ENCODE measurements at places on chromosomes 7 and 10.

DNA sequence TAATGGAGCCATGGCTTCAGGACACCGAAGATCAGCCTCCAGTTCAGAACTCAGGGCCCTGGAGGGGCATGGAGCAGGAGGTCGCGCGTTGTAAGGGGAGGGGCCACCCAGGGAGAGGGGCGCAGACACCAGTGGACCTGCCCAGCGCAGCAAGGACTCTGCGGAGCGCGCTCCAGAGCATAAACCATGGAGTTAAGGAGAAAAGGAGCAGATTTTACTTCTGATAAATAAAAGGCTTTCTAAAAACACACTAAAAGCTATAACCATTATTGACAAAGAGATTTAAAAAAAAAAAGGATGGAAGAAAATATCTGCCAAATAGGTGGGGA is 10.5 kb downstream of the CALY start:
- DNase-seq: no peak

GRCh38 chr7:7122033-7122478 is 60.3 kb upstream of the C1GALT1 start:
- no peak for DNase-seq

GRCh38 chr7:157464111-157464970 is 127.5 kb downstream of the DNAJB6 start:
- DNase-seq: no peak

GRCh38 chr10:24951201-24952142 is 934 bp downstream of the PRTFDC1 start:
- no peak for DNase-seq

DNA sequence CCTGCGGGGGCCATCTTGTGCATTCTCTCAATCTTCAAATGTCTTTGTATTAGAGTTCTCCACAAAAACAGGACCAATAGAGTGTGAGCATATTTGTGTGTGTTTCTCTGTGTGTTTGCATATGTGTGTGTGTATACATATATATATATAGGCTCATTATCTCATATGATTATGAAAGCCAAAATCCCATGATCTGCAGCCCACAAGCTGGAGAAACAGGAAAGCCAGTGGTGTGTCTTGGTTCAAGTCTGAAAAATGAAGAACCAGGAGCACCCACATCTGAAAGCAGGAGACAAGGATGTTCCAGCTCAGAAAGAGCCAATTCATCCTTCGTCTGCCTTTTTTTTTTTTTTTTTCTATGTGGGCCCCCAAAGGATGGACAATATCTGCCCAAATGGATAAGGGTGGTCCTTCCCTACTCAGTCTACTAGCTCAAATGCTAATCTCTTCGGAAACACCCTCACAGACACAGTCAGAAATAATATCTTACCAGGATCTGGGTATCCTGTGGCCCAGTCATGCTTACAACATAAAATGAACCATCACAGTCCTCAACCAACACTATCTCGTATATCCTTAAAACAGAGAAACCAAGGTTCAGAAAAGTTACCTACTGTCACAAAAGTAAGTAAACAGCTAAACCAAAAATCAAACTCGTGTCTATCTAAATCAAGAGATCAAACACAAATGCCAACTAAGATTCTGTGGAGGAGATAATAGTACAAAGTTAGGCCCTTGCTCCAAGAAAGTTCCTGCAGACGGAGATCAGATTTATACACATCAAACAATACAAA is 141.9 kb downstream of the JMJD1C start:
- DNase-seq: no peak

- DNase-seq: no peak
Measured at GRCh38 chr10:13767676-13768178, 181.0 kb downstream of the PRPF18 start.

- no peak for DNase-seq
Measured at GRCh38 chr7:43112459-43112940, at the start of gene HECW1. Gene HECW1 (plus strand): TSS chr7:43112647. CDS start chr7:43243906, 131,259 bp downstream.

DNA sequence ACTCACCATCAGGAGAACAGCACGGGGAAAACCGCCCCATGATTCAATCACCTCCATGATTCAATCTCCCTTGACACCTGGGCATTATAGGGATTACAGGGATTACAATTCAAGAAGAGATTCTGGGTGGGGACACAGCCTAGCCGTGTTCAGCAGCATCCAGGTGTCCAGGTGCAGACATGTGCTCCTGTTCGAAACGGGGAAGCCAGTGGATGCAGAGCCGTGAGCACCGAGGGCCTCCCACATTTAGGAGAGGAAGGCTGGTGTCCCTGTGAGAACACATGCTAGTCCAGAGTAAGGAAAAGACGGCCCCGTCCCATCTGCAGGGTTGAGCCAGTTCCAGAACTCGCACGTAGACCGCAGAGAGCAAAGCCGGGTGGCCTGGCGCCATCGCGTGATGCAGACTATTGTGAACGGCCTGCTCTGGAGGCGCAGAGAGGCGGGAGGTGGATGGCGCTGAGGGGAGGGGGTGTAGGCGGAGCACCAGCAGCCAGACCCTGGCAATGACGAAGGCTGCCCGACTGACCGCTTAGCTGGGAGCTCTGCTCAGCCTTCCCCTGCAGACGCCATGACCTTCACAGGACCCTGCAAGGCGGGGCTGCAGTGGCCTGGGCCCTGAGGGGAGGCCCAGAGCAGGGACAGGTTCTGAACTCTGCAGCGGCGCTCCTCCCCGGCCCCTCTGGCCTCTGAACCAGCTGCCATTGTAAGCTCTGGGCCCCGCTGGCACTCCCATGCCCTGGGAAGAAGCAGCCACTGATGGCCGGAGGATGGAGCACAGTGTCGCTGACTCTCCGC is 141.6 kb upstream of the TCERG1L start:
- DNase-seq: no peak

- no peak for DNase-seq
Measured at GRCh38 chr7:156157409-156158012, 345.2 kb upstream of the SHH start.

GRCh38 chr7:44972562-44972961 is 6.3 kb downstream of the MYO1G start:
- no peak for DNase-seq

DNA sequence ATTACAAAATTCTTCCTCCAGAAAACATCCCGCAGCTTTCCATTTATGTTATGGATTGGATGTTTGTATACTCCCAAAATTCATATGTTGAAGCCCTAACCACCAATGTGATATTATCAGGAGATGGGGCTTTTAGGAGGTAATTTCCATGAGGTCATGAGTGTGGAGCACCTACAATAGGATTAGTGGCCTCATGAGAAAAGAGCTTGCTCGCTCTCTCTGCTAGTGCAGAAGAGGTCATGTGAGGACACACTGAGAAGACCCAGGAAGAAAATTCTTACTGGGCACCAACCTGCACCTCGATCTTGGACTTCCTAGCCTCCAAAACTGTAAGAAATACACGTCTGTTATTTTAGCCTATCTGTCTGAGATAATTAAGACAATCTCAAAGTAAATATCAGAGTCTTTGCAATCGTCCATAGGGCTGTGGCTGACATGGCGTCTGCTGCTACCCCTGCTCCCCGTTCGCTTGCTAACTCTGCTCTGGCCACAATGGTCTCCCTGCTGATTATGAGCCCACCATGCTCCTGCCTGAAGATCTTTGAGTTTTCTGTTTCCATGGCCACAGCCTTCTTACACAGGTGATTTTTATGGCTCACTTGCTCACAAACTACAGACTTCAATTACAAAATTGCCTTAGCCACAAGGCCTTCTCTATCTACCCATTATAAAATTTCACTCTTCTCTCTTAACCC is 333.3 kb downstream of the CACNA2D1 start:
- DNase-seq: no peak

DNA sequence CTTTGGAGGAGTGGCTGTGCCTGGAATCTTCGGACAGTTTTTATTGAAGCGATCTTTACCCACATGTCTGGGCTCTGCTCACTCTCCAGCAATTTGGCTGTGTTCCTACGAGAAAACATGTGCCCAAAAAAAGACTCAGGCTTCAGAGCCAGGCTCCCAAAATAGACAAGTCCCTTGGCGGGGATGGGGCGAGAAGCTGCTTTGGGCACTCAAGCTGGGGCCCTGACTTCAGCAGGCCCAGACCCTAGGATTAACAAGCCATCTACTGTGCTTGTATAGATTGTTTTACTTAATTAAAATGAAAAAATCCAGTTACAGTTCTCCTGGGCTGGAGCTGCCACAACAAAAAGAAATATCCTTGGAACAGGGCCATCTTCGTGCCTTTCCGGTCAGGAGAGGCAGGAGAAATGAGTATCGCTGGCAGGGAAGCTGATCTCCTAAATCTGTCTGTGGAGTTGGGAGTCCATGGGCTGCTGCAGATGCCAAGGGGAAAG is 51.4 kb upstream of the PDCD4 start:
- no peak for DNase-seq

GRCh38 chr7:94584113-94584512 is 71.8 kb downstream of the SGCE start:
- no peak for DNase-seq

GRCh38 chr10:60299961-60300883 is 89.5 kb downstream of the ANK3 start:
- no peak for DNase-seq

DNA sequence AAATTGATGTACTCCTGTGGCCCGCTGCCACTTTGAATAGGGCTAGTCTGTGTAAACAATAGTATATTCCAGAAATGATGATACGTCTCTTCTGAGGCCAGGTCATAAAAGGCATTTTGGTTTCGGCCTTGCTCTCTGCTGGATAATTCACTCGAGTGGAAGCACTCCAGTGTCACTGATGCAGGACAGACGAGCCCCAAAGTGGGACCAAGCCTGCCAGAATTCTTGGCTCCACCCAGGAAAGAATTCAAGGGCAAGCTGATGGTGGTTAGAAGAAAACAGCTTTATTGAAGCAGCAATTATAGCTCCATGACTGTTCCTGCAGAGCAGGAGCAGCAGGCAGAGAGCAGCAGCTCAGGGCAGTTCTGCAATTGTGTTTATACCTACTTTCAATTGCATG is 717.6 kb downstream of the GRM8 start:
- DNase-seq: no peak

- DNase-seq: no peak
Measured at GRCh38 chr10:78475437-78475836, 441.8 kb downstream of the RPS24 start.

DNA sequence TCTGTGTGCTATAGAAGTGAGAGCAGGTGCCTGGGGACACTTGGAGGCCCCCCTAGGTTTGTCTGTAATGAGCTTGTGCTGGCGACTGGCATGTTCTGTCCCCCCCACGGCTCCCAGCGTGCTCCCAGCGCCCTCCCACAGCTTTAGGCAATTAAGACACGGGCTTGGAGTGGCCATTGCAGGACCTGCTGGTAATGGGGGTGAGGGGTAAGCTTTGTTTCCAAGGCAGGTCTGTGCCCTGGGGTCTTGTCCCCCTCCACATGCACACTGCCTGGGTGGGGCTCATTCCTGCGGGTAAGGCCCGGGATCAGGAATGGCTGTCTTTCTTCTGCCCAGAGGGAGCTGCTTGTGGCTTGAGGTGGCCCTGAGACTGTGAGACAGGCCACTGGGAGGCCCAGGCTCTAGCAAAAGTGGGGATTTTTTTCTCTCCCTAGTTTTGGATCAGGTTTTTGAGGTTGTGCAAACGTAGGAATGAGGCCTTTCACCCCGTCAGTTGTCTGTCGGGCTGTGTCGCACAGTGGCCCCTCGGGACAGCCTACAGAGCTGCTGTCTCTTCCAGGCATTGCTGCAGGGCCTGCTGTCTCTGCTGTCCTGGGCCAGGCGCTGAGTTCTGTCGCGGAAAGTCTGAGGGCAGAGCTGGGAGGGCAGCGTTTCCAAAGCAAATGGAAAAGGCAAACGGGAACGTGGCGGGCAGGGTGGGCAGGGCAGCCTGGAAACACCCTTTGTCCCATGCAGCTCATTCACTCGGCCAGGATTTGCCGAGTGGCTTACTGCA is 107.4 kb downstream of the LHPP start:
- DNase-seq: no peak

DNA sequence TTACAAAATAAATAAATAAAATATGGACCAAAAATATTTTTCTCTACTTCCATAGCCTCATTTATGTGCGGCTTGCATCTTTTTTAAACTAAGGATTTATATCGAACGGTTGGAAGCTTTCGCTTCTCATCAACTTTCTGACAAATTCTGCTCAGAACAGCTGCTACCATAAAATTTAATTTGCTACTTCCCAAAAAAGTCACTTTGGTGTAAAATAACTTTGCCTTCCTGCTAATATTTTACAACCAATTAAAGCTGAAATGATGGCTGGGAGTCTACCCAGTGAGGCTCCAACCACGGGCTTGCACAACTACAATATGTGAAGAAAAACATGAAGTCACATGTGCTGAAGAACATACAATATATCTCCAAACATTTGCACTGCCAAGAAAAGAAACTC is 253.1 kb upstream of the NEBL start:
- DNase-seq: no peak

- no peak for DNase-seq
Measured at GRCh38 chr7:20785157-20786048, 1.3 kb downstream of the SP8 start.

DNA sequence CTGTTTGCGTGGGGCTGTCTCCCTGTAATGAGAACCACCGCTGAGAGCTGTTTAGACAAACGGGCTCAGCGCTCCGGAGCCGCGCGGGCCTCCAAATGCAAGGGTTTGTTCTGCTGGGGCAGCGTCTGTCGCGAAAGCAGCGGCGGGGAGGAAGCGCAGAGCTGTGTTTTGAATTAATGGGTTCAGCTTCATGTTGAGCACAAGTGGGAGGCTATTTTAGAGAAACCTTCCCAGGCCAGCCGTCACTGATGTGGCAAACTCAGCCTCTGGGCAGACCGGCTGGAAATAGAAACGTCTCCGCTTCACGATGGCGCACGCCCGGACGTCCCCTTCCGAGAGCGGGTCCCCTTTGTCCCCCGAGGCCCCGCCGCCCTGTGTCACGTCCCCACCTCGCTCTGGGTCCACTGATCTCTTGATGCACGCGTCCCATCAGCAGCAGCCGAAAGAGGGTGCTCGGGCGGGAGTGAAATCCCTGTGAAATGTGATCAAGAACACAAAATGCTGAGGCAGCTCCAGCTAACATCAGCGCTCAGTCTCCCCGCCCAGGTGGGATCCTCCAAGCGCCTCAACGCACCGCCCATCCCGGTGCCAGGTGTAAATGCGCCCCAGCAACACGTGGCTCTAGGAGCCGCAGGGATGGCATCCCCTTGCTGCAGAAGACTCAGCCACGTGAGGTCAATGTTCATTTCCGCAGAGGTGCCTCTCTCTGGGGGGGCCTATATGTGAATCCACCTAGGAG is 44.9 kb downstream of the BAMBI start:
- DNase-seq: no peak

DNA sequence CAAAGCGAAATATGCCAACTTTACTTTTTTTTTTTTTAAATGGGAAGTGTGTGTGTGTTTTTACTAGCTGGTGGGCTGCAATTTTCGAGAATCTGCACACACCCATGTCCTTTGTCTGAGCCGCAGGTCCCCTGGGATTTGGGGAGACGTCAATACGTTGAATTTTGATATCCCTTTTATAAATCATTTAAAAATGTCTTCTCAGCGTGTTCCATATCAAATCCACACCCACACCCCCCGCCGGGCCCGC is 404 bp upstream of the FMC1 start:
- no peak for DNase-seq

Data from GF-D8 (cell line).